ENCODE measurements at places on chromosomes 3 and 15.

DNA sequence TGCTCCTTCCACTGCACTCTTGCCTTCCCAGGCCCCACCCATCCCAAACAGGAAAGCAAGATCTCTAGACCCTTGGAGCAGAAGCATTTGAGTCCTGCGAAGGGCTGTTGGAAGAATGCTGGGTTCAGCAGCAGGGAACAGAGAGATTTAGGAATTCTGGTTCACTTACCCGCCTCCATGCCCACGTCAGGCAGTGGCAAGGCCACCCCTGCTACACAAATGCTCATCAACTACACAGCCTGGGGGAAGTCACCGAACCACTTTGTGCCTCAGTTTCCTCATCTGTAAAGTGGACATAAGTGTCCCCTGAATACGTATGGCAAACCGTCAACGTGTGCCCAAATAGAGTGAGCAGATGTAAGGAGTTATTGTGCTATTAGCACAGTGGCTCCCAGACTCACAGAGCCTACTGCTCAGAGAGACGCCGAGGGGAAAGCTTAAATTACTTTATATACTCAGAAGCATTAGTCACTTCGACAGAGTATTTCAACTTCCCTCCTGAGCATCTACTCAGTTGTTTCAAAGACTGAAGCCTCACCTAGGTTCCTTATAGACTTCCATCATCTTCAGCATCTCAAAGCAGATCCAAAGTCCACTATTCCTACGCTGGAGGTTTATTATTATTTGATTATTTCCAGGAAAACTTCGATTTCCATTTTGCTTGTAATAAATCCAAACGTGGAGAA, 905 bp downstream of the HOMER2 start:
- DNase-seq: no peak

GRCh38 chr15:78695046-78695671, 54.1 kb upstream of the CHRNB4 start:
- no peak for DNase-seq

- DNase-seq: no peak
These were observed 190.6 kb downstream of the MFSD1 start for GRCh38 chr3:158992463-158992862.

- DNase-seq: no peak
These were observed 21.1 kb downstream of the ANXA2 start for GRCh38 chr15:60376677-60377095.
